NCI-H1092 (cell line): ENCODE measurements at places on chromosomes 7 and 10.

DNA sequence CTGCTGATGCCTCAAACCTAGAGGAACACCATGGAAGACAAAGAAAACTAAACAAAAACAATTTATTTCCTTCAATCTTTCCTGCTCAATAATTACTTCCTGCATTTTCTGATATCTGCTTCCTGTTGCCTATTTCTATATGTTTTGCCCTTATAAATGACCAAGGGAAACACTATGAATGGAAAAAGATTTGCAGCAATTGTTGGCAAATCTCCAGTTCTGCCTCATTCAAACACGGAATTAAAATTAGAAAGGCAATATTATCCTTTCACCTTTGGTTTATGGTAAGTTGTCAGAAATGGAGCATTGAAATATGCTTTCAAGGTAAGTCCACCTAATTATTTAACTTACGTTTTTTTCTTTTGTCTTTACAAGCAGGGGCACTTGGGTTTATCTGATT is 552.2 kb upstream of the ANKRD30A start:
- no peak for DNase-seq

- DNase-seq: no peak
These were observed 88.6 kb upstream of the MACROH2A2 start for GRCh38 chr10:69963835-69964710.

DNA sequence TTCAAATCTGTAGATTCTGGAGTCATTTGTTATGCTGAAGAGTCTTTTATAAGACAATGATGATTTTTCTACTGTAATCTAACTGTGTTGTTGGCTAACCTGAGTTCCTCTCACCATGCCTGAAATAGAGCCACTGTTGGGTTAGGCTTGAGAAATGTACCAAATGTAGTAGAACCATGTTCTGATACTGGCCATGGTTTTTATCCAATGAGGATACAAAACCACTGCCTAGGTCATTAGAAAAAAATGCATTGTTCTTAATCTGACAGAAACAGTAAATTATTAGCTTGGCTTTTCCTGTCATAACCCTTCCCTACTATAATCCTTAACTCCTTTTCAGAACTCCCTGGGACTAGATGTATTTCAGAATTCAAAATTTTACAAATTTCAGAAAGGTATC is 86.6 kb downstream of the RAPGEF5 start:
- no peak for DNase-seq

DNA sequence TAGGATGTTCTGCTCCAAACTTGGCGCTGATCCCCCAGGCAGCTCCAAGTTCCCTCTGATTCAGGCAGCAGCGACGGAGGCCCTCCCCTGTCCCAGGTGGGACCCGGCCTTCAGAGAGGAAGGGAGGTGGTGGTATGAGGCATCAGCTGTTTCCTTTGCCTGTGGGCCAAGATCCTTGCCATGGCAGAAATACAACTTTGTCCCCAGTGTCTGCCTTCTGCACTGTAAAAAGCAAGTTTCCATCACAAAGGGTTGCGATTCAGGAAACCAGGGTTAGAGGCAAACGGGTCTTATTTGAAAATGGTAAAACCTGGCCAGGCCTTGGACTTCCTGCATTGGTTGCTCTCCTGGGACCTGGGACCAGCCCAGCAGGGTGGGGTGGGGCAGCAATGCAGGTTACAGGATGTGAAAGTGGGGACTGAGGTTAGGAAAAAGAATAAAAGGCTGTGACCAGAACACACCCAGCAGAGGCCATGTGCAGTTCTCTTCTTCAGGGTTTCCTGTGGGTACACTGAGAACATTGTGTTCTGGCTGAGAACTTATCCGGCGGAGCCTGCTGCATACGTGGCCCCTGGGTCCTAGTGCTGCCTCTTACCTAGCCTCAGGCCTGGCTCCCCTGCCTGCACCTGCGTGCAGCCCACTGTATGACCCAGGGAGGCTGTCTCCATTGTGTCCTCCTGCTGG is 25.1 kb upstream of the DDIT4 start:
- no peak for DNase-seq

GRCh38 chr10:132836832-132837540 is 51.0 kb upstream of the NKX6-2 start:
- DNase-seq: no peak

DNA sequence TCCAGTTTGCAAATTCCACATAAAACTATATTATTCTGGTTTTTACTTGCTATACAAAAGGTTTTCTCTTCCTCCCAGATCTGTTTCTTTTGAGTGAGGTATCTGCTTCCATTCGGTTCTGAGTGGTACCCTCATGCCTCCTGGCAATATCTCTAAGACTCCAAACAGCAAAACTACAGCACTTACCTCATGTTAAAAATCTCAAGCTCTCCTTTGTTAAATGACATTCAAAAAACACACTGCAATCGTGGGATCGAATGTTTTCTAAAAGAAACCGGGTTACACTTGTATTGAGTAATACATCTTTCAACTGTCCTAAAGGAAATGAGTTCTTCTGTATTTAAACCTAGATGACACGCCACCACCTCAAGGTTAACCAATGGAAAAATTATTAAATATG is 11.1 kb downstream of the YWHAG start:
- no peak for DNase-seq

- DNase-seq: no peak
These were observed 167.7 kb upstream of the MKLN1 start for GRCh38 chr7:131159961-131160361.

GRCh38 chr7:99312316-99313203 is 13.1 kb upstream of the ARPC1A start:
- peak; percentile 43 for DNase-seq

DNA sequence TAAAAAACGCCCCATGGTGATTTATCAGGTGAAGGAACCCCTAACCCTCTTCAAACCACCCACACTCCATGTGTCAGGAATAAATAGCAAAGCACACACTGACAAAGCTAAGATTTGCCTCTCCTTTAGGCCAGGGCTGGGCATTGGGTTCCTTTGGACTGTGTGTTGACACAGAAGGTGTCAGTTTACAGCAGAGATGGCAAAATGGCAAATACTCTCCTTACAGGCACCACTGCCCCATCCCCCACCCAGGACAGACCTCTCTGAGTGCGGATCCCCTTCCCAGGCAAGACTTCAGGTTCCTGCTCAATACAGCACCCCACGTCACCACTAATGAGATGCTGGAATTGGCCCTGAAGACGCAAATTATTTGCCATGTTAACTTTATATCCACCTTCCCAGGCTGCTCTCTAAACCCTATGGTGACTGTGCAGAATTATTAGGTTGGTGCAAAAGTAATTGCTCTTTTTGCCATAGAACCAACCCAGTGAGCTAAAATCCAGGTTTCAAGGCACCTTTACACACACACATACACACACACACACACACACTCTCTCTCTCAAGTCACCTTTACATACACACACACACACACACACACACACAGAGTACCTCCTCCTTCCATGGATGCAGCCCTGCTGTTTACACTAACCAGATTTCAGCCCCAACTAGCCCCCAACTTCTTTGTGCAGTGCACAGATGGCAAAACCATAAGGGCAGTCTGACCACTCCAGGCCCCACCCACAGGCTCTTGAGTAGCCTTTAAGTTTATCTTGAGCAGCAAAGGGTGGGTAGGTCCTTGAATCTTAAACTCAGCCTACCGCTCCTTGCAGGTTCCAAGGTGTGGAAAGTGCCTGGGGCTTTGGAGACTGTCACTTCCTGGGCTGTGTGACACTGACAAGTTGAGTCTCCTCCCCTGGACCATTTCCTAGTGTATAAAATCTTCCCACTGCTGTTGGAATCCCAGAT is 4.0 kb upstream of the ZCCHC24 start:
- DNase-seq: no peak

DNA sequence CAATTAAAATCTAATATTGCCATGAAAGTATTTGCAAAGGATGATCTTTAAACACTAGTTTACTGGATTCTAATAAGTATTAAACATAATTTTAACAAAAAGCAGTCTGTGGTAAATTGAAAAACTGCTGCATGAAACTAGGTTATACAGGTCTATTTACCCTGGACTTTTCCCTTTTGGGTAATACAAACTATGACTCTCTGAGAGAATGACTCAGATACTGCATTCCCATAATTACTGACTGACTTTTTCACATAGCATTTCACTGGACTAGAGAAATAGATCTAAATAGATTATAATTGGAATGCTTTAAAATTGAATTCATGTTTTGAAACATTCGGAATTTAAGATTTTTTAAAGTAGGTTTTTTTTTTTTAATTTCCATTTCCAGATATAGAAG is 395.7 kb downstream of the THSD7A start:
- no peak for DNase-seq

- no peak for DNase-seq
These were observed 71.8 kb upstream of the PPIF start for GRCh38 chr10:79275431-79275851.

DNA sequence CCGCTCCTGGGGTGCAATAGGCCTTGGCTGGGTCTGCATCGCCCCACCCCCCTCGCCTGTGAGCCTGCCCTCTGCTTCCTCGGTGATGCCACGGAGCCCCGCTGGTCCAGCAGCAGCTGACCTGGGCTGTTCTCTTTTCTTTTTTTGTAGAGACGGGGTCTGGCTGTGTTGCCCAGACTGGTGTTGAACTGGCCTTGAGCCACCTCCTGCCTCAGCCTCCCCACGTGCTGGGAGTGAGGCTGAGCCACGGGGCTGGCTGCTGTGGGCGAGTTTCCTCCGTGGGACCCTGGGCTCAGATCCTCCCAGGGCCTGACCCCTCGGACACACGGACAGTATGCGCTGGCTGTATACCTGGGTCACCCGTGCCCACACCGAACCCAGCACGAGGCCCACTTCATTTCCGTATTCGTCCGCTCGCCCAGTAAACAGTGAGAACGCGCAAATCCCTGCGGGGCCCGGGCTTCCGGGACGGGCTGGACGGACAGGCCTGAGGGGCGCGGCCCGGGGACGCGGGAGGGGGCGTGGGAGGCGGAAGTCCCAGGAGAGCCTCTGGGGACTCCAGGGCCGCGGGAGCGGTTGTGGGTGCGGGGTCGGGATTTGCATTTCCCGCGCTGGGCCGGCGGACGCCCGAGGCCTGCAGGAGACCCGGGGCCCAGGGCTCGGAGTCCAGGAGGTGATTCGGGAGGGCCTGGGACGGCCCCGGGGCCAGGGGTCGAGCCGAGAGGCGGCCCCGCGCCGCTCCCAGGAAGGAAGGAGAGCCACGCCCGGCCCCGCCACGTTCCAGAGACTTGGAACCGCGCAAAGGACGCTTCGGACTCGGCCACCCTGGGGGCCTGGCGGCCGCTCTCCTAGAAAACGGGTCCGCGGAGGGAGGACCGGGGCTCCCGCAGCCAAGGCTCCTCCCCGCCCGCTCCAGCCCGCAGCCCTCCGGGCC is 57.7 kb upstream of the DNAJB6 start:
- DNase-seq: no peak

GRCh38 chr10:21661087-21661486 is 127.1 kb downstream of the MLLT10 start:
- DNase-seq: no peak

DNA sequence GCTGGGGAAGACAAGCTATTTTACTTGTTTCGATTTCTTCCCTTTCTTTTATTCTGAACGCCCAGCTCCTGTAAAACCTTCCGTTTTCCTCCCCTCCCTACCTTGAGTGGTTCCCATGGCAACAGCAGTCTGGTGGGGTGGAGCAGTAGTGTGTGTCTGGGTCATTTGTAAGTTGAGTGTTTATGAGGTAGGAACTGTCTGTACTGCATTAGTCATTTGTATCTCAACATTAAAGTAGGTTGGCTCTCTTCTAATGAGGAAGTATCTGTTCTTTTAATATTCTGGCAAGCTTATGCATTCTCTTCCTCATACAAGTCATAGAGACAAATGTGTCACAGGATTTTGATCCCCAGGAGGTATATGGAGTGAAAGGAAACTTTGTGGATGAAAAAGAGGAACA is 85.3 kb upstream of the CCDC6 start:
- DNase-seq: no peak

DNA sequence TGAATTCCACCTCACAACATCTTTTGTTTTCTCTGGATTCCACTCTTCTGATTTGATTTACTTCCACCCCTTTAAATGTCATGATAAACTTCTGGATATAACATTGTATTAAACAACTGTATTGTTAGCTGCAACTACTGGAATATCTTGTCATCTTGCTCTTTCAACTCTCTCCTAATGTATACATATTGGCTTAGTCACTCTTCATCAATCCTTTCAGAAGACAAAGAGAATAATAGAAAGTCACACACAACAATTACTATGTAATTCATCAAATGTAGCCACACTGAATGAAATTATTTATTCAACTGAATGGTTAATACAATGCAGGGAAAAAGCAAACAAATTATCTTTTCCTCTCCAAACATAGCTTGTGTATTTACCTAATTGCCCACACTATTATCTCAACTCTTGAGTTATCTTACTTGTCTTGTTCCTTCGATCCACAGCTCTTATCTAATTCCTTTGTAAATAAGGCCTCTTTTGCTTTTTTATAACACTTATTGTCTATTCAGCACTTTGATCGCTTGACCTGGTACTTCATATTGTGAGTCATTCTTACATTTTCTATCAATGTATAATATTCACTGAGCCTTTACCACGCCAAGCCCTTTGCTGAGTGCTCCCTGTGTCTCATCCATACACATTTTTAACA is 16.7 kb downstream of the SEMA3A start:
- peak; percentile 26 for DNase-seq

DNA sequence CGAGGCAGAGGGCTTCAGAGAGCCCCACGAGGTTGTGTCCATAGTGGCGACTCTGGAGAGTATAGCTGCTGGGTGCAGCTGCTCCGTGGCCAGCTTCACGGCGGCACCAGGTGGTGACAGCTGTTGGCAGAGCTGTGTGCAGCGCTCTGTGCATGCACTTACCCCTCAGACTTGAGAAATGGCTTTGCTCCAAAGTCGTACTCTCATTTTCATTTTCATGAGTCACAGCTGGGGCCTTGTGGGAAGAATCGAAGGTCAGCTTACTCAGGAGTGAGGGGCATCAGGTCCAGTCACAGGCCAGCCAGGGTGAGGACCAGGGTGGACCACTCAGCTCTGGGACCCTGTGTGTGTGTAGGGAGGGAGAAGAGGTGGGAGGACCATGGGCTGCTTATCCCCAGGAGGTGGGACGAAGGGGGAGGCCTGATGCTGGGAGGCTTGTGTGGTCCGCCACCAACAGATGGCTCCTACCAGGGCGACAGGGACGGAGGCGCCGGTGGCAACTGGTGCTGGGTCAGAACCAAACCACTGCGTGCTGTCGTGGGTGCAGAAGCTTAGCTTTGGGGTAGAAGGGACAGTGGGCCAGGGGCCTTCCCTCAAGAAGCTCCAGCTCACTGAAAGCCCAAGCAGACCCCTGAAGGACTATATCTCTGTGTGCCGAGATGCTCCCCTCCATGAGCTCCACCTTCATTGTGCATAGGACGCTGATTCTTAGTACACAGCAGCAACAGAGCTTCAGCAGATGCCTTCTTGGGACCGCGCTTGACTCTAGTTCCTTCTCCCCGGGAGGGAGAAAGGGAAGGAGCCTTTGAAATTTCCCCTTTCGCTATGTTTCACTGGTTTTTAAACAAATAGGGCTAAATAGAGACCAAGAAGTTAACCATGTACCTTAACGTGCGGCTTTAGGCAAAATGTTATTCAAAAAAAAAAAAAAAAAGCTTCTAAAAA is 225.0 kb downstream of the CELF2 start:
- peak; percentile 22 for DNase-seq
